ENCODE measurements at places on chromosomes 11 and 22. TPM values are rescaled to one million over a fixed set of nuclear protein-coding genes. Genes with fewer than 3 reads are reported as not detected.

Gene OR51B2
- total RNA-seq = not detected

Gene MMP7
- total RNA-seq = not detected

Gene PRSS23
- 0.28 TPM for total RNA-seq

Gene ZP1
- total RNA-seq = 0.44 TPM

Gene APOA4
- not detected for total RNA-seq

Gene ARHGAP42
- total RNA-seq = not detected

DNA sequence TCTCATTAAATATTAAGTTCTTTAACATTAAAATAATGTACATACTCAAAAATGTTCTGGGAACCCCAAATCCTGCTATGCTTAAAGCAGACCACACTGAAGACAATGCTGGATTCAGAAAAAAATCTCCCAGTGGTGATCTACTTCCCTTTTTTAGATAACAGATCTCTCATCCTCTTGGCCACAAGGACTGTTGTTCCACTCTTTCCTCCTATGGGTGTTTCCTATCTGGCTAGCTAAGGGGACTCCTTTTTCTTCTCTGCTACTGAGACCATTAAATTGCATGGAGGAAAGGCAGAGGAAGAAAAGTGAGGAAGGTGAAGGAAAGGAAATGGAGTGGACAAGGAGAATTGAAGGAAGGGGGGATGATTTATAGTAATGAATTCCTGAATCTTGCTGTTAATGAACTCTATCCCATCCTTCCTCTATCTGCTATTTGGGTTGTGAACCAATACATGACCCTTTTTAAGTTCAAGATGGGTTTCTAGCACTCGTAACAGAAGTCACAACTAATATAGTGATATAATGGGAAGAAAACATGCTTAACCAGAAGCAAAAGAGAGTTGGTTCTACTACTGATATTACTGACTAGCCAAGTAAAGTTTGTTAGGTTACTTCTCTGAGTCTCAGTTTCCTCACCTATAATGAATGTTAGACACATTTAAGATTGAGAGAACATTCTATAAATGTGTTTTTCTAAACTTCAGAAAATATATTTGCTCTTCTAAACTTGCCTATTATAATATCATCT lies 53.2 kb downstream of the PIK3C2A start:
- no peak for DNase-seq

DNA sequence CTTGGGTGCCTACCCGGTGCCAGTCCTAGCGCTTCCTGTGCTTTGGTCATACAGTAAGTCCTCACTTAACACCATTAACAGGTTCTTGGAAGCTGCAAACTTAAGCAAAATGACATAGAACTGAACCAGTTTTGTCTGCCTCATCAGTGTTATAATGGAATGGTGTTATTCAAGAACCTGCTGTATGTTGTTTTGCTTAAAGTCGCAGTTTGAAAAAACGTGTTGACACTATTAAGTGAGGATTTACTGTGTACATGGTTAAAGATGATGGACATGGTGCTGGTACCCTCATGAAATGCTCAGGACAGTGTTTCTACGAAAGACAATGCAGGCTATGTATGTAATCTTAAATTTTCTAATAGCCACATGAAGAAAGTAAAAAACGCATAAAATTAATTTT lies 41.3 kb downstream of the PPP6R3 start:
- no peak for DNase-seq

- DNase-seq = no peak
Observed at GRCh38 chr11:16737818-16738192, 642 bp upstream of the C11orf58 start.

- DNase-seq = no peak
Observed at GRCh38 chr11:133547808-133548494, 15.7 kb upstream of the OPCML start.

- no peak for DNase-seq
Observed at GRCh38 chr11:121257976-121258375, 34.6 kb upstream of the SC5D start.

- DNase-seq = peak; percentile 64
Observed at GRCh38 chr11:135075740-135076139, 663.7 kb upstream of the B3GAT1 start.

DNA sequence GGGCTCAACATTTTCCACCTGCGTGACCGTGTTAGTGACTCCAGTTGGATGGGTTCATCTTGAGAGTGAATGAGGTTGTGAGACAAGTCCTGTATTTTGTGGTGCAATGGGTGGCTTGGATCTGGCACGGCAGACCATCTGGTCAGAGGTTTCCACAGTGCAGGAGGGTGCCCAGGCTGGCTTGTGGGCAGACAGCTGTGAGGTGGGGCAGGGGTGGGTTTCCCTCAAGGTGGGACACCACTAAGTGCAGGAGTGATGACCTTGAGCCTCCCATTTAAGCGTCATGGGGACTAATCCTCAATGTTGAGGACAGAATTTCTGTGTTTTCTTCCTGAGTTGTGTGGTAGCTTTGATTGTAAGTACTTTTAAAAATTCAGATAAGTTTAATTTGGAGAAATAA lies 220.6 kb downstream of the TBC1D22A start:
- DNase-seq = peak; percentile 17

GRCh38 chr11:117510646-117511045 lies 183.0 kb downstream of the CEP164 start:
- no peak for DNase-seq

- peak; percentile 23 for DNase-seq
Observed at GRCh38 chr11:1083621-1084551, 9.2 kb downstream of the MUC2 start.

DNA sequence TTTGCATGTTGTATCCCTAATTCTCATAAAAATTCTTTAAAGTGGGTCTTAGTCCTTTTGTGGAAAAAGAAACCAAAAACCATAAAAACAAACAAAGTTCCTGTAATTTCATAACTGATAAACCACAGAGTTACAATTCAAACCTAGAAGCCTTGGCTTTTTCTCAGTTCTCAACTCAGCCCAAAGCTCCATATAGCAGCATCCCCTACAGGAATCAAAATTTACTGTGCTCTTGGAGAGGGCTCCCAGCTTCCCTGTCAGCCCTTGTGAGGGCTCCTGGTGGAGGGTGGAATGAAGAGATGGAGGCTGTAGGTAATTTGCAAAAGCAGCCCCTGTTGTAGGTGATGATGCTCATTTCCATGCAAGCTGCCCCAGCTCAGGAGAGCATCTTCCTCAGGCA lies 506.1 kb upstream of the KIRREL3 start:
- no peak for DNase-seq

GRCh38 chr11:10205928-10206327 lies 88.1 kb downstream of the SBF2 start:
- DNase-seq = no peak

DNA sequence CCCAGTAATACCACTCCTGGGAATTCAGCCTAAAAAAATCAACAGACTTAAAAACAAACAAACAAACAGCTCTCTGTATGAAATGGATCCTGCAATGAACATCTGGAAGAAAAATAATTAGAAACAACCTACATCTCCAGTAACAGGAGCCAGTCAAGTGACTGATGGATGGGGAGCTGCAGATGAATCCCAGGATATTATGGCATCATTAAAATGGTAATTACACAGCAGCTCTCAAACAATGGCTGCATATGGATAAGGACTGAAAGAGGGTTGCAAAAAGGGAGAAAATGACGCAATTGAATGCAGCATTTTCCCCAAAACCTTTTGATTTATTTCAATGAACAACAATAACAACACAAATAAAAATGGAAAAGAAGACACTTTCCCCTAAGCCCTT lies 4.1 kb downstream of the NPTXR start:
- DNase-seq = no peak

DNA sequence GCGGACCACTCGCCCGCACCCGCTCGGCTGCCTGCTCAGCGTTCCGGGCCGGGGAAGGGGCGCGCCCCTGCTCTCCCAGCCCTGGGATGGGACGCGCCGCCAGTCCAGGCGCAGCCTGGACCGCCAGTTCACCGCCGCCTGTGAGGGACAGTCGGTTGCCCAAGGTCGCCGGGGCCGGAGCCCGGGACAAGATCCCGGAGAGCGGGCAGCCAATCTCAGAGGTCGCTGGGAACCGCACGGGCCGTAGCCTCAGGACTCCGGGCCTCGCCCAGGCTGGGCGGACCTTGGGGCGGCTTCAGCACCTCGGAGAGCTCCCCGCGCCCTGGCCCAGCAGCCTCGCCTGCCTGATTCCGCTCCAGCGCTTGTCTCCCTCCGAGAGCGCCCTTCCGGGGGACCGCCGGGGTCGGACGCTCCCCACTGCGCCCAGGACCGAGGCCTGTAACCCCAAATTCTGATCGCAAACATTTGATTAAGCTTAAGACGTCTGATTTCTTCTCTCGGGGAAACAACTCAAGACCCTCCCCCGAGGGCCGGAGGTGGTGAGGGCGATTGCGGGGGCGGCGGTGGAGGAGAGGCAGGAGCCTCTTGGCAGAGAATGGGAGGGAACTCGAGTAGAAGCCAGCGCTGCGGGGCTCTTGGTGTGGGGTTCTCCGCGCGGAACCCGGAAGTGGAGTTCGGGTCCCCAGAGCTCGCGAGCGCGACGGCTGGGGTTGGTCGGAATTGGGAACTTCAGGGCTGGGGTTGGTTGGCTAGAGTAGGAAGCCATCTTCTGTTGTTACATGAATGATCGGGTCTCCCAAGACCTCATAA lies 1.1 kb upstream of the CHRM4 start:
- peak; percentile 92 for DNase-seq

DNA sequence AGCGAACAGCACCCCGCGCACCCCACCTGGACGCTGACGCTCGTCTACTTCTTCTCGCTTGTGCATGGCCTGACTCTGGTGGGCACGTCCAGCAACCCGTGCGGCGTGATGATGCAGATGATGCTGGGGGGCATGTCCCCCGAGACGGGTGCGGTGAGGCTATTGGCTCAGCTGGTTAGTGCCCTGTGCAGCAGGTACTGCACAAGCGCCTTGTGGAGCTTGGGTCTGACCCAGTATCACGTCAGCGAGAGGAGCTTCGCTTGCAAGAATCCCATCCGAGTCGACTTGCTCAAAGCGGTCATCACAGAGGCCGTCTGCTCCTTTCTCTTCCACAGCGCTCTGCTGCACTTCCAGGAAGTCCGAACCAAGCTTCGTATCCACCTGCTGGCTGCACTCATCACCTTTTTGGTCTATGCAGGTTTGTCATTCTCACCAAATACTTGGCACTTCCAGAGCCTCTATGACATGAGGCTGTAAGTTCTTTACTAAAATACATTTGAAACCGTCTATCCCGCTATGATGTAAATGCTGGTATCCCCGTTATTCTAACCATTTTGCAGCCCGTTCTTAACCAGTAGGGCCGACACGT lies 535 bp downstream of the AQP11 start:
- DNase-seq = no peak

DNA sequence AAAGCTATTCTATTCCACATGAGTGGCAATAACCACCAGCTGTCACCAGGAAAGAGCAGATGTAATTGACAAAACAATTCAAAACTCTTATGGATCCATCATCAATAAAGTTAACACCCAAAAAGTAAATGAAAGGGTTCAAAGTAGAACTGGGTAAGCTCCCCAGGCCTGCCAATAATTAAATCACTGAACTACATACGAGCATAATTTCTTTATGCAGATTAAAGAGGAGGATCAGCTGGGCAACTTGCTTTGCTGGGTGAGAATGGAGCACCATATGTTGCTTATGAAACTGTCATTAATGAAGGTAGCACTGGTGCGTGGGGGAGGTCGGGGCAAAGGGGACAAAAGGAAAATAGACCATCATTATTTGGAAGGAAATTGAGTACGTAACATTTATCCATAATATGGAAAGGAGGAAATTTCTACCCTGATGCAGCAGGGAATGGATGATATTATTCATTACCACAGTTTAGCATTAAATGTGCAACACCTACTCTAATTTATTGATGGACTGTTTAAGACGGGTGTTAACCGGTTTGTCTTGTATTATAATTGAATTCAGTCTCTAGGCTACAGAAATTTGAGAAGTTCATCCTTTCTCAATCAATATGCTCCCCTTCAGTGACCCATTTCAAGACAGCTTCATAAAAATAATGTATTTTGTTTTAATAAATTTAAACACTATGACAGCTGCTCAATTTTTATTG lies 315.9 kb downstream of the CADM1 start:
- DNase-seq = no peak

DNA sequence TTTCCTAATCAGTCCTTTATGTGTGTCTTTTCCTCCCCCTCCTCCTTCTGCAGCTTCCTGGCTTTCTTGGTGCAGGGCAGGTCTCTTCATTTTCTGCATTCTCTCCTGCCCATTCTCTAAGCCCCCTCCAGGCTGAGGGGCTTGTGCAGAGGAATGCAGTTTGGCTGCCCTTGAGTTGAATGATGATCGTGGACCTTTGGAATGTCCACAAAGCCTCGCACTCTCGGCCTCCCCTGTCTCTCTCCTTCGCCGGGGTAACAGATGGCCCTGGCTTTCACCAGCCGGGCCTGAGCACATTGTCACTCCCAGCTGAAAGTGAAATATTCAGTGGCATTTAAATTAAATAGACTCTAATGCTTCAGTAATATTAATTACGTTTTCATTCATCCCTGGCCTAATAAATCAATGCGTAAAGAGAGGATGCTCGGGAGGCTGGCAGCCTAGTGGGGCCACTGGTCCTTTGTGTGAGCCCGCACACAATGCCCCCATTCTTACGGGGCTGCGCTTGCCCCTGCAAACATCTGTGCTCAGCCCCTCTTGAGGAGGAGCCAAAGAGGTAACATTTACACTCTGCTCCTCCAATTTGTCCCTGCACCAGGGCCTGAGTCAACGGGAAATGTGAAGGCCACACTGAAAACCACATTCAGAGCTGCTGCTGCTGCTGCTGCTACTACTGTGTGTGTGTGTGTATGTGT lies 64.9 kb upstream of the PAX6 start:
- no peak for DNase-seq

DNA sequence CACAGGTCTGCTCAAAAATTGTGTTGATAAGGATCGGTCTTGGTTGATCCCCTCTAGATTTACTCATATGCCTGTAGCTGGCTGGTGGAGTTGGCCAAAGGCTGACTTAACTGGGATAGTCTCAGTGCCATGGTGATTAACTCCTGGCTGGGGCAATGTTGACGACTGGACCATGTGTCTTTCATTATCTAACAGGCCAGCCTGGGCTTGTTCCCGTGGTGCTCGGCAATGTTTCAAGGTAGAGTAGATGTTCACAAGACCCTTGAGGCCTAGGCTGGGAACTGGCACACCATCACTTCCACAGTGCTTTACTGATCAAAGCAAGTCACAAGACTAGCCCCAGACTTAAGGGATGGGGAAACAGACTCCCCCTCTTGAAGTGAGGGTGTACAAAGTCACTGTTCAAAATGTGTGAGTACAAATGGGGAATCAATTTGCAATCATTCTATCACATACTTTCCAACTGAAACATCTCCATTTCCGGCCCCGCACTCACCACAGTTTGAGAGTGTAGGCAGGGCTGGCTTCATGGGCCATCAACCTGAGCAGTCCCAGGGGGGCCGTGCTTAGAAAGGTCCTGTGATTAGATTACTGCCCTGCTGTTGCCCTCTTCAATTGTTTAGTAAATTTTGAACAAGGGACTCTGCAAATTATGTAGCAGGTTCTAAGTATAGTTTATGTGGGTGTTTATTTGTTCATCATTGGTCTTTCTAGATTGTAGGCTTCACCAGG lies 240.8 kb downstream of the NELL1 start:
- DNase-seq = no peak

- DNase-seq = no peak
Observed at GRCh38 chr11:26860091-26860780, 133.7 kb upstream of the FIBIN start.

GRCh38 chr22:20033045-20033706 lies 12.3 kb downstream of the TANGO2 start:
- DNase-seq = no peak

- DNase-seq = no peak
Observed at GRCh38 chr11:85799142-85799541, 11.8 kb downstream of the SYTL2 start.

- no peak for DNase-seq
Observed at GRCh38 chr22:42364604-42365110, 67.5 kb downstream of the NFAM1 start.

Data from activated naive CD8-positive, alpha-beta T cell treated with anti-CD3 and anti-CD28 coated beads, Interleukin-2, amount 10 ng/mL, durations not matched to agents 7 days and 5 days (primary cell).